ENCODE measurements at places on chromosomes 7 and 10.

DNA sequence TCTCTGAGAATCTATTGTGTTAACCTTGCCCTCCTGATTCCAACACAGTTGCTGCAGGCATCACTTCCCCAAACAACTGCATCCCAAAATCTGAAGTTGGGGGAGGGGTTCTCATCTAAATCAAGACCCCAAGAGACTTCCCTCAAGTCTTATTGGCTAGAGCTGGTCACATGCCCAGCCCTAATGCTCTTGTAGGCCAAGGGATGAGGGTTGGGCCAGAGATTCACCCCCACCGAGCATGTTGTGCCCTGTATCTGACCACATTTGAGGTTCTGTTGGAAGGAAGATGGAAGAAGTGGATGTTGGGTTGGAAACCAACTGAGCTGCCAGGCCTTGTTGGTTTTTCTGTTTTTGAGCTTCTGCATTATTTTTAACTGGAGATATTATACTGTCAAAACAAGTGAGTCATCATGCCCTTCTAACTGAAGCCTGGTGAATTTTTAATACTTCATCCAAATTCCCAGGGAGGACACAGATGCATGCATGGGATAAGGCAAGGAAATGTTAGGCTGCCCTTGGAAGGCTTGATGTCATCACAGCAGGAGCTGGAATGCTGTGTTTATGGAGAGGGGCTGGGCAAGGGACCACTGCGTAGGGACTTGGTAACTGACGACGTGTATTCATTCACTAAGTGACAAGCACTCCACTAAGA, 68.6 kb upstream of the CACUL1 start:
- DNase-seq = no peak

GRCh38 chr7:117269417-117269816, 53.4 kb downstream of the WNT2 start:
- no peak for DNase-seq

GRCh38 chr10:108791794-108792474, 1131.4 kb downstream of the XPNPEP1 start:
- no peak for DNase-seq

DNA sequence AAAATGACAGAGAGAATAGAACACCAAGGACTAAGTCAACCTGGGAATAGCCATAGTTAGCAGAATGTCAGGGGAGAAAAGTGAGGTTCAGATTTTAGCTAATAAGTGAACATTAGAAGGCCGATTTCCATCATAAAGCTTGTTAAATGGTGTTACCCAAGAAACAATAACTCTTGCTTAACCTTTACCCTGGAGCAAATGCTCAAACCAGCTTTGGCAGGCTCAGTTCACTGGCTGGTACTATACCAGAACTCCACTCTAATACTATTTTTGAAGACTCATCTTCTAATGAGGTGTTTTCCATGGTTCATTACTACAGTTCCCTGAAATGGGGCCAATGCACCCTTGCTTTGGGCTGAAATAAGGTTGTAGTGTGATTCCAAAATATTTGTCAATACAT, 61.3 kb downstream of the RNLS start:
- DNase-seq = no peak

DNA sequence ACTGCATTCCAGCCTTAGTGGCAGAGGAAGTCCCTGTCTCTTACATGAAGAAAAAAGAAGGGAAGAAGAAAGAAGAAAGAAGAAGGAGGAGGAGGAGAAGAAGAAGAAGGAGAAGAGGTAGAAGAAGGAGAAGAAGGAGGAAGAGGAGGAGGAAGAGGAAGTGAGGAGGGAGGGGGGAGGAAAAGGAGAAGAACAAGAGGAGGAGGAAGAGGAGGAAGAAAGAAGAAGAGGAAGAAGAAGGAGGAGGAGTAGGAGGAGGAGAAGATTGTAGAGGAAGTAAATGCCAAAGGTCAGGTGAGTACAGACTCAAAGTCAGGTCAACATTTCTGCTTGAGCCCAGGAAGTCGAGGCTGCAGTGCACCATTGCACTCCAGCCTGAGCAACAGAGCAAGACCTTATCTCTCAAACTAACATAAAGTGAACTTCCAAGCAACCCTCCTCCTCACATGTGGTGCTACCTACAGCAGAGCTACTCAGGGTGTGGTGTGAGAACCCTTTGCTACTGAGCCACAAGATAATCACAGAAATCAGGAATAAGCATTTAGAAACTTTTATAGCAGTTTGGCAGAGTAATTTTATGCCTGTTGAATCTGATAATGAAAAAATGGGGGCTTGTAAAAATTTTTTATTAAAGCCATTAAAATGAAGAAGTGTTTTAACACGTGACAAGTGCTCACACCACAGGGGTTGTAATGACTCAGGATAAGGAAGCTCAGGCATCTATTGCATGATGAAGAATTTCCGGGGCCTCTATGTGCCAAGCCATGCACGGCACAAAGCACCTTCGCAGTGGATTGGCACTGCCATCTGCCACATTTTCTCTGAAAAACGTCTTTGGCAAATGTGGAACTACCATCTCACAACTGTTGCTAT, 224.9 kb upstream of the AUTS2 start:
- no peak for DNase-seq

- no peak for DNase-seq
Measured at GRCh38 chr7:29839302-29839701, 33.0 kb downstream of the WIPF3 start.

DNA sequence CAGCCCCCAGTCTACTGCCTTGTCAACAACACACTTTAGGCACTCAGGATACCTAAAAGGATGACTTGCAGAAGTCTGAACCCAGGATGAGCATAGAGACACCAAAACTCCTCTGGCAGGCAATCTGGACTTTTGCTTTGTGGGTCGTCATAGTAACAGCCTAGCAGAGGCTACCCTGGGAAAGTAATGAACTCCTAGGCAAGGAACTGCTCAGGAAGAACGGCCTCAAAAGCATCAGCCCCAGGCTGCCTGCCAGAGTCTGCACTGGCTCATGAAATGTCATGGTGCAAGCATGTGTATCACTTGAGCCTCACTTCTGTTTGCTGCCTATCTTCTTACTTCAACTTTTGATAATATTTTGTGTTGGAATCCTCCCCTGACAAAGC, 715.1 kb downstream of the GRID1 start:
- no peak for DNase-seq

DNA sequence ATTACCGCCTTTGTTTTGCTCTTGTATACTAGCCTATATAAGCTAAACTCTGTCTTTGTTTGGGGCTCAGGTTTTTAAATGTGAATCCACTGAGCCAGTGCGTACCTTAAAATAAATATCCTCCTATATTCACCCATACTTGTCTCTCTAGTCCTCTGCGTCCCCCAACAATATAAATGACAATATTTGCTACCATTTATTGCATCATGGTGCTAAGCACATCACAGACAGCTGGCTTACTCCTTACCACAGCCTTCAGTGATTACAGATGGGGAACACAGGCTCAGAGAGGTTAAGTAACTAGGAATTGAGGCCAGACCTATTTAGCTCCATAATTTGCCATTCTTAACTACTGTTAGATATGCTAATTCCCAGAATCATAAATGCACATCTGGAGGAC, 3.4 kb upstream of the ADCK2 start:
- DNase-seq = no peak

GRCh38 chr10:102225646-102226541, at the start of gene ELOVL3:
Gene ELOVL3, plus strand, starts transcription at chr10:102226299. Its CDS starts 250 bp downstream, at chr10:102226549.
- peak; percentile 94 for DNase-seq

DNA sequence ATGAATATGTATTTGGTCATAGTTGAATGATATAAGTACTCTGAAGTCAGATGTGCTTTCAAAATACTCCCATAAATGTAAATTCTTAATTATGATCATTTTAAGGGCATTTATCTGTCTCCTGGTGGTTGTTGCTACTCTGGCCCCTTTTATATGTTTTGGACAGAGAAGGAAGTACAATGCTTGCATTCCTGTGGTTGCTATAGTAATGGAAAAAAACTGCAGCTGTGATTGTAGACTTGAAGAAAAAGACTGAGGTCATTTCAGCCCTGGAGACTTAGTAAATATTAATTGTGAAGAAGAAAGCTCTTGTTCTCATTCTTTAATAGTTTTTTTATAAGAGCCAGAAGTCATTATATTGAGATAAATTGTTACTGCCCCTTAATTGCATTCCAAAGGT, 70.2 kb upstream of the FERD3L start:
- no peak for DNase-seq

DNA sequence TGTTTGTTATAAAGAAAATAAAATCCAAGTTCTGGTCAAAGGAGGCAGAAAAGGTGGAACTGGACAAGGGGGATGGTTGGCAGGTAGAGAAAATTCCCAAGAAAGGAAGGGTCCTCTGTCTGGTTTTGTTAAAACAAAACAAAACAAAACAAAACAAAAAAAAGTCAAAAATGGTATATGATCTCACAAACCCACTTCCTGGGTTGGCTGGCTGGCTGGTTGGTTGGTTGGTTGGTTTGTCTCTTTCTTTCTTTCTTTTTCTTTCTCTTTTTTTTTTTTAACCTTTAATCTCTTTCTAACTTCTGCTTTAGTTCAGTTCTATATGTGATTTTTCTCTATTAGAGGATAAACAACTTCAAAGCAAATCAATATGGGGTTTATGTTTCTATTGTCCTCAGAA, 41.1 kb upstream of the CPN1 start:
- no peak for DNase-seq

GRCh38 chr10:78776756-78777155, 292.0 kb upstream of the ZMIZ1 start:
- DNase-seq = no peak

DNA sequence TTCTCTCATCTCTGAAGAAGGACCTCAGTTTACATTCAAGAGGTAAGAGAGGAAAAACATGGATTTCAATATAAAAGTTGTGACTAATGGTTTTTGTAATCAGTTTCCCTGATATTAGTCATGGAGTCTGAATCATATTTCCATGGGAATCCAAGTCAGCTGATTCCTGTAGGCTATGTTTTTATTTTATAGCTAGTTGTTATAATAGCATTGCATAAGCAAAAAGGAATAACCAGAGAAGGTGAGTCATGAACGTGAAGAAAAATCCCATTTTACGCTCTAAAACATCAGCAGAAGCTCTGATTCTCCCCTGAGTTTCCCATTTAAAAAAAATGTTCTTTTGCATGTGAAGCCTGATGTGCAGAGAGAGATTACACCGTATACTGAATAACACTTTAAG, 299.3 kb downstream of the SFMBT2 start:
- DNase-seq = no peak

- DNase-seq = no peak
Measured at GRCh38 chr10:24156686-24157085, 52.3 kb upstream of the KIAA1217 start.

DNA sequence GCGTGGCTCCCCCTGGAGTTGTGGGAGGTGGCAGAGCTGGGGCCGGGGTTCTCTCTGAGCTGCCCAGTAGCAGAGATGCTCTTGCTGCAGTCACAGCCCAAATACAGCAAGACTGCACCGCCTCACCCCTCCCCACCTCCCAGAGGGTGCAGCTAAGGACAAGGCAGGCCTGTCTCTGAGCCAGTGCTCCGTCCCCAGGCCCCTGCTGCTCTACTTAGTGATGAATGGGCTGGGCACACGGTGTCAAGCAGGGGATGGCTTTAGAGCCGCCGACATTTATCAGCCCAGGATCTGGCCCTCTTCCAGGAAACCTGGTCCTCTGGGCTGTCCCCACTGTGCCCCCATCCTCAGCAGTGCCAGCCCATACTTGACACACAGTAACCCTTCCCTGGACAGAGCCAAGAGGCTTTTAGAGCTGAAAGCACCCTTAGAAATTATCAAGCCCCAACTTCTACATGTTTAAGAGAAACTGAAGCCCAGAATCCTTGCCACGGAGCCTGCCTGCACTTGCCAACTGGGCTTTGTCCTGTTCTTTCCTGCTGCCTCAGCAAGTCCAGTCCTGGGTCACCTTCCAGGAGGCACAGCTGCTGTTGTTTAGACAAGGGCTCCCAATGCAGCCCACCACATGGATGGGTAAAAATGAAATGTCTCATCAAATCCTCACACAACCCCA, 137.1 kb upstream of the UNC5B start:
- no peak for DNase-seq

- no peak for DNase-seq
Measured at GRCh38 chr10:117086546-117086945, 51.5 kb downstream of the VAX1 start.

DNA sequence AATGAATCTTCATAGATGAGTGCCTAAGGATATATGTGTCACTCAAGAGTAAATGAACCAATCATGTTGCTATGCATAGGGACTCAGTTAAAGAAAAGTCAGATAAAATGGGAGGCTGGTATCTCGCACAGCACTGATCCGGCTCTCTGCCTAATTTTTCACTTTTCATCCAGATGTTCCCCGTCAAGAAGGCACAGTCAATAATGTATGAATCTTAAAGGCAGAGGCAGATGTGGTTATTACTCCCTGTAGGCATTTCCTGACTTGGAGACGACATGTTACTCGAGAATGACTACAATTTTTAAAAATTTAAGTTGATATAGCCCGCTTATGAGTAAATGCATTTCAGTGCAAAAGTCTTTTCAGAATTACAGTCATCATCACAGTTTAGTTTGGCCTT, 113.6 kb downstream of the TBXAS1 start:
- DNase-seq = no peak

DNA sequence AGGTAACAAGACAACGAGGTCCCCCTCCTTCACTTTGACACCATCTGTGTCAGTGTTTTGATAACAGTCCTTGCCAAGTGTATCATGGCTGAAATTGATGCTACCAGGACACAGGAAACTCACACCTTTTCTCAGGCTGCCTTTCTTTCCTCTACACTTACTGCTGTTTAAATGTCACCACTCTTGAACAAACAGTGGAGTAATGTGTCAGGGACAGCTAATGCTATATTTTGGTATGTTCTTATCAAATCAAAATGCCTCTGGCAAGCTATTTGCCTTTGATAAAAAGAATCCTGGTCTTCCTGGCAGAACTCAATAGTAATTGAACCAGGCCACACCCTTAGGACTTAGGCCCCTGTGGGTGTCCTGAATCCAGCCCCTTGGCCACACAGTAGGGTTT, 692.9 kb downstream of the LRMDA start:
- no peak for DNase-seq

DNA sequence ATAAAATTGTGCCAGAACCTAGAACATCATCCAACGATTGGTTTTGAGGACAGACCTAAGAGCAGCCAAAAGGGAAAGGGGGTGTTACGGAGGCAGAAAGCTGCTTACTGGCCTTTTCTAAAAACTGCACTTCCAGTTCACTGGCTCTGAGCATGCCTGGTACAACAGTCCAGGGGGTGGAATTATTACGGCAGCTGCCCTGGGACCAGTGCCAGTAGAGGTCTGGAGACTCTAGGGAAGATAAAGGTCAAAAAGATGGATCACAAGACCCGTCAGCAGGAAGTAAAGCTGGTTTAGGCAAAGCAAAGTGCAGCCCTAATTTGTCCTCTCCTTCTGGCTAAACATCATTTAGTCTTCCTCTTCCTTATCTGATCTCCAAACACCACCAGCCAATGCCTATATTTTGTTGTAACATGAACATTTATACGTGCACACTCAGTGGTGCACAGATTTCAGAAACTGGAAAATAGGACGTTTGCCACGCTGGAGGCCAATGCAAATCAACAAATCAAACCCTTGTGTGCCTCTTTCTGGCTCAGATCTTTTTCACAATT, 216.4 kb upstream of the DPP6 start:
- no peak for DNase-seq

DNA sequence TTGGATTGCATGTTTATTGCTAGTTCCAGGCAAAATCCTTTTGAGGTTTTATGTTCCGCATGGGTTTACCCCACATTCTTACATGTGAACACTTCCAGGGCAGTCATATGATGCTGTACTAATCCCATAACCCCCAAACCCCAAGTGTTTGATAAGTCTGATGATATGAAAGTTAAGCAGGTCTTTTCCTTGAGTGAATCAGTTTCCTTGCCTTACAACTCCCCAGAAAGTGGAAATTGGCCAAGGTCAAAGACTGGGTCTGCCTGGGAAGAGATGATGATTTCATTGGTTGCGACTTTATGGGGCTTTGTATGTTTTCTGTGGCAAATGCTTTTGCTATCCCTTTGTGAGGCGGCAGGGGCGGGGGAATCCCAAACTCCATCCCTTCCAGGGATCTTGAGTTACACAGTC, 24.7 kb downstream of the AFAP1L2 start:
- no peak for DNase-seq
